CD4-positive, alpha-beta T cell (primary cell): ENCODE measurements at places on chromosomes 1 and 21.

- no peak for DNase-seq
Measured at GRCh38 chr1:243575070-243575469, 275.0 kb downstream of the AKT3 start.

- peak; percentile 42 for DNase-seq
Measured at GRCh38 chr1:156157506-156157905, 4.1 kb downstream of the SEMA4A start.

DNA sequence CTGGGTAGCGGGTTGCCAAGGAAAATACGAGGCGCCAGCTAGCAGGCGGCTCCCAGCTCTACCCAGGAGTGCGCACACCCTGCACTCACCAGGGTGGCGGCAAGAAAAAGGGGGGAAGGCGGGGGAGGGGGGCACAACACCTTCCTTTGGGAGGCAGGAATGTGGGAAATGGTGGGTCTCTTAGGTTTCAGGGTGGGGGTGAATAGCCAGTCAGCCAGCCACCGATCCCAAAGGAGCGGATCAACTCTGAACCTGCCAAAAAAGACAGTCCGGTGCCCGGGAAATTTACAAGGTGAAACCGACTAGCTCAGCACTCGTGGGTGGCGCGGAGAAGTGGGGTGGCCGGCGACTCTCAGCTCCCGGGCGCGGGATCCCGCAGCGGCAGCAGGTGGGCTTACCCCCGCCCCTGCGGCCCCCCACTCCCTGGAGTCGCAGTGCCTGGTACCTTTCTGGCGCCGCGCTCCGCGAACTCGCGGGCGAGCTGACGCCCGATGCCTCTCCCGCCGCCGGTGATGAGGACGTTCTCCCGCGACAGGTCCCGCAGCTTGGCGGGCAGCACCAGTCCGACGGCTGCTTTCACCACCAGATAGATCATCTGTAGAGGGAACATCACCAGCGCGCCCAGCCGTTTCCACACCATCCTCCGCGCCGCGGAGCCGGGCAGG lies 1.2 kb downstream of the DHRS3 start:
- DNase-seq, result peak; percentile 24

DNA sequence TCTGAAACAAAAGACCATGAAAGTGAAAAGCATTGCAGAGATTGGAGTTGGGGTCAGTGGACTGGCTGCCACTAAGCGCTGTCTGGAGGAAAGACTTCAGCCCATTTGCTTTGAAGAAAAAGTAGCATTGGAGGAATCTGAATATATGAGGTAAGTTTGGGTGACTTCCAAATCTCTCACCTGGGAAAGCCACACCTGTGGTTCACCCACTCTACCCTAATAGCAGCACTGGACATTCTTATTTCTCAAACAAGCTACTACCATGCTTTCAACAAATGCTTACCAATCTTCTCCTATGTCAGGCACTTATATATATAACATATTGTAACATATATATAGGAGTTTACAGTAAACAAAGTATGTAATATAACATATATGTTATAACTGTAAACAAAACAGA lies 76.0 kb upstream of the POGK start:
- DNase-seq, result no peak

DNA sequence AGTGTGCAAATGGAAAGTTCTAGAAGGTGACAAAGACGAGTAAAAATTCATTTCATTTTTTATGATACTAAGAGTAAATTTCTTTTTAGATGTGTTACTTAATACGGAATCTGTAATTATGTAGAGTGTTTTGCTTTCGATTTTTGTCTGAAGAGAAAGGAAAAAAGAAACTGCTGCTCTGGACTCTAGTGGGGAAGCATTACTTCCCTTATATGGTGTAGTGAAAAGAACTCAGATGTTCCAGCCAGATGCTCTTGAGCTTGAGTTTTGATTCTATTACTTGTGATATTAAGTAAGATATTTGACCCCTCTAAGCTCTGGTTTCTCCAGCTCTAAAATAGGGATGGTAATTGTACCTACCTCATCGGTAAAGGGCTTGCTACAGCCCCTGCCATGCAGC lies 12.2 kb upstream of the GPR161 start:
- no peak for DNase-seq

DNA sequence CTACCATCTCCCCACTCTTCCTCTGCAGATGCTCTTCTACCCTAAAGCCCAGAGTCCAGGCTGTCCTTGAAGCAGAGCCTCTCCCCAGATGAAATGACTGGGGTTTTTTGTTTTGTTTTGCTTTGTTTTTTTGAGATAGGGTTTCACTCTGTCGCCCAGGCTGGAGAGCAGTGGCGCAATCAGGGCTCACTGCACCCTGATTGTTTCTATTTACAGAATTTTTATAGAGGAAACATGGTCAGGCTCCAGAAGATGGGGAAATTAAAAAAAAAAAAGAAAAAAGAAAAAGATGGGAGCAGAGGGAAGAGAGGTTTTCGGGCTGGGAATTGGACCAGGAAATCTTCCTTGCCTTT lies 43.7 kb upstream of the ZNF281 start:
- DNase-seq, result no peak

- DNase-seq, result no peak
Measured at GRCh38 chr1:162217706-162218105, 148.2 kb downstream of the NOS1AP start.

DNA sequence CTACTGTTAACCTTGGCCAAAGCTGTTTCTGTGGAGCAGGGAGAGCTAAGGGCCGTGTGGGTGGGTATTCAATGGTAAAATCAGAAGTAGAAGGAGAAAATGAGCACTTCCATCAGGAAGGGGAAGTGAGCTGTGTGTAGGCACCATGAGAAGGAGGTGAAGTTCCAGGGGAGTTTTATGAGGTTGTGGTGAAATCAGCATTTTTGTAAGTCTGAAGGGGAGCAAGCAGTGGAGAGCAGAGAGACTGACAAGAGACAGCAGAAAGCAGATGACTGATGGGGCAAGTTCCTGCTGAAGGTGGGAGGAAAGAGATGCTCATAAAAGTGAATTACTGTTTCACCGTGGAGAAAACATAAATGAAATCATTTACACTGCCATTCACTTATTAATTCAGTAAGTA lies 2.7 kb upstream of the GPR88 start:
- DNase-seq, result no peak

- DNase-seq, result no peak
Measured at GRCh38 chr1:12565094-12565965, 52.7 kb downstream of the DHRS3 start.

GRCh38 chr1:86239894-86240293 lies 83.3 kb upstream of the COL24A1 start:
- no peak for DNase-seq

- DNase-seq, result no peak
Measured at GRCh38 chr21:39341249-39341923, 7.5 kb downstream of the HMGN1 start.

GRCh38 chr21:36883532-36884486 lies 82.7 kb downstream of the HLCS start:
- DNase-seq, result no peak

- DNase-seq, result no peak
Measured at GRCh38 chr1:192529031-192529755, 46.4 kb upstream of the RGS1 start.

DNA sequence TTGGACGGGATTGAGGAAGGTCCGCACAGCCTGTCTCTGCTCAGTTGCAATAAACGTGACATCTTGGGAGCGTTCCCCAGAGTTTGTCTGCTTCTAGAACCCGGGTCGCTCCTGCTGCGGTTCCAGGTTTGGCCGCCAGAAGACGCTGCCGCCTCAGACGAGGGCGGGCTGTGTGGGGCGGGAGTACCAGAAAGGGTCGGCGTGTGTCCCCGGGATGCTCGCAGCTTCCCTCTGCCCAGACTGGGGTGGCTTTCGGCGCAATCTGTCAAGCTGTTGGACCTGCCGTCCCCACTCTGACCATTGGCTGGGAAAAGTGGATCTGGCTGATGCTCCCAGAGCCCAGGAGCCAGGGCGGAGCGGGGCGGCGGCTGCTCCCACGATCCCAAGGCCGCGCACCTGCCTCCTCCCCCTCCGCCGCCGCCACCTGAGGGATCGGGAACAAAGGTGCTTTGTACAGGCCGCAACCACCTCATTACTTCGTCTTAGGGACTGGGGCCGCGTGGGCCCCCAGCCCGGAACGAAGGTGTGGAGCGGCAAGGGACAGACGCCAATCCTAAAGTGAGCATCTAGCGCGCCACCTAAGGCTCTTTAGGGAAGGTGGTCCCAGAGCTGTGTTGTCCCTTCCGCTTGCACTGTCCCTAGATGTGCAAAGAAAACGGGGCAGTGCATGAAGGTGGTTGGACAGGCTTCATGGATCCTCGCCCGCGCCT lies 683 bp upstream of the EFNA4 start:
- peak; percentile 82 for DNase-seq

- DNase-seq, result no peak
Measured at GRCh38 chr1:59375321-59376220, 78.7 kb downstream of the FGGY start.

- DNase-seq, result no peak
Measured at GRCh38 chr1:2337501-2337900, 53.9 kb downstream of the MORN1 start.

DNA sequence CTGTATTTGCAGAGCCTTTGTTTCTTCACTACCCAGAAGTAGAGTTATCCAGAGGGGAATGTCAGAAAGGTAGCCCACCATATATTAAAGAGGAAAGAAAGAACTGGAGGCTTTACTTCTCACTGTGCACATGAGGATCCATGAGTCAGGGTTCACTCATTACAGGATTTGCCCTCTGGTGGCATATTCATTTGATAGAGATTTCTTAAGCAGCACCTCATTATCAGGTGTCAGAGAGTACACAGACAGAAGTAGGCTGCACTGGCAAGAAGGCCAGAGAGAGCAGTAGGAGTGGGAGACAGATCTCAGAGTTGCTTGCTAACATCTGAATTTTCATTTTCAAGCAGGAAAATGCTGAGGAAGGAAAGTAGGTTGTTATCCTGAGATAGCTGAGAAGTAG lies 123.8 kb downstream of the PIK3R3 start:
- DNase-seq, result no peak
